Activated CD8-positive, alpha-beta memory T cell treated with anti-CD3 and anti-CD28 coated beads for 4 hours (primary cell): ENCODE measurements at places on chromosomes 11 and 22.

- no peak for DNase-seq
Measured at GRCh38 chr11:36212564-36213392, 76.4 kb downstream of the COMMD9 start.

GRCh38 chr22:35977136-35977535, 51.5 kb downstream of the RBFOX2 start:
- no peak for DNase-seq

DNA sequence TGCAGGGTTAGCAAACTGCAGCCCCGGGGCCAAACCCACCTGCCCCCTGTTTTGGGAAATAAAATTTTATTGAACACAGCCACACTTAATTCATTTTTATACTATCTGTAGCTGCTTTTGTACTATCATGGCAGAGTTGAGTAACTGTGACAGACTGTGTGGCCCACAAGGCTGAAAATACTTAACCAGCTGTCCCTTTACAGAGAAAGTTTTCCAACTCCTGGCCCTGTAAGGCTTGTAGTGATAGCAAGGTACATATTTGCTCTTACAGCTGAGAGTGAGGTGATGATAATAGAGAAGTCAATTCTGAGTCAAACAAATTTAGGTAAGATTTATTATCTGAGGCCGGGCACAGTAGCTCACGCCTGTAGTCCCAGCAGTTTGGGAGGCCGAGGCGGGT, 87.4 kb upstream of the SLC6A5 start:
- DNase-seq = no peak

- no peak for DNase-seq
Measured at GRCh38 chr11:2934611-2935239, 5.5 kb upstream of the PHLDA2 start.

GRCh38 chr22:45726081-45726480, 54.4 kb downstream of the ATXN10 start:
- DNase-seq = no peak

GRCh38 chr22:32119568-32120235, 39.4 kb downstream of the C22orf42 start:
- DNase-seq = no peak
